Osteocyte (in vitro differentiated cells): ENCODE measurements at places on chromosomes 2 and 18. TPM values are rescaled to one million over a fixed set of nuclear protein-coding genes. Genes with fewer than 3 reads are reported as not detected.
A peak's percentile ranks its signal among the peaks of the same experiment; 100 is the strongest.

- H3K4me1 ChIP-seq = peaks cover 24% of the 10 kb centered on the region
- peaks cover 4% of the 10 kb centered on the region for H3K36me3 ChIP-seq
- H3K27me3 ChIP-seq = no peaks in the 10 kb centered on the region
- DNase-seq = no peak
- H3K27ac ChIP-seq = no peak overlapping the region
Observed at GRCh38 chr2:168200930-168201583, 46.3 kb downstream of the STK39 start.

GRCh38 chr18:67300498-67300897 is 216.0 kb downstream of the DSEL start:
- no peaks in the 10 kb centered on the region for H3K27me3 ChIP-seq
- no peak overlapping the region for H3K27ac ChIP-seq
- peaks cover 31% of the 10 kb centered on the region for H3K4me1 ChIP-seq
- H3K4me3 ChIP-seq = no peak overlapping the region
- no peak for DNase-seq

Gene OTX1
- total RNA-seq = not detected in 2 replicates

Gene ABCB11
- total RNA-seq = not detected in 2 replicates

- DNase-seq = no peak
- no peaks in the 10 kb centered on the region for H3K36me3 ChIP-seq
- H3K4me1 ChIP-seq = no peaks in the 10 kb centered on the region
- peaks cover 45% of the 10 kb centered on the region for H3K27me3 ChIP-seq
- H3K27ac ChIP-seq = no peak overlapping the region
Observed at GRCh38 chr2:42486145-42486906, 7.5 kb downstream of the KCNG3 start.

Gene ST6GAL2
- total RNA-seq = 132 and 139 TPM in 2 replicates

DNA sequence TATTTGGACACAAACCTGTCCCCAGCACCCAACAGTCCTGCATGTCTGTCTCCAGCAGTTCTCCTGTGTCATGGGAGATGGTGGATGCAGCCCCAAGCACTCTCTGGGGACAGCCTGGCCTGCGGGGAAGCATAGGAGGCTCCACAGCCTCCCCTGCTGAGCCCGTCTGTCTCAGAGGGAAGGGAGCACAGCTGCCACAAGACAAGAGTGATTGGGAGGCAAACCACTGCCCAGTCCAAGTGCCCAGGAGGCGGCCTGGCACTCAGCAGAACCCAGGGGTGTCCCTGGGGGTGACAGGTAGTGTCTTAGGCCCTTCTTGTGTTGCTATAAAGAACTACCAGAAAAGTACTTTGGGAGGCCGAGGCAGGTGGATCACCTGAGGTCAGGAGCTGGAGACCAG is 211.2 kb upstream of the MYT1L start:
- no peaks in the 10 kb centered on the region for H3K4me1 ChIP-seq
- H3K27ac ChIP-seq = no peak overlapping the region
- DNase-seq = no peak
- no peaks in the 10 kb centered on the region for H3K27me3 ChIP-seq
- no peak overlapping the region for H3K4me3 ChIP-seq

GRCh38 chr2:102442967-102443828 is 20.2 kb downstream of the IL18RAP start:
- no peaks in the 10 kb centered on the region for H3K4me1 ChIP-seq
- no peak for DNase-seq
- H3K27me3 ChIP-seq = peaks cover 12% of the 10 kb centered on the region
- H3K27ac ChIP-seq = no peak overlapping the region
- no peaks in the 10 kb centered on the region for H3K36me3 ChIP-seq

- no peak overlapping the region for H3K4me3 ChIP-seq
- peak overlapping the region; percentile 18 for H3K27ac ChIP-seq
- no peak for DNase-seq
- H3K36me3 ChIP-seq = peaks cover 6% of the 10 kb centered on the region
Observed at GRCh38 chr2:69253112-69253511, 133.9 kb downstream of the GFPT1 start.

Gene TRIM54
- total RNA-seq = not detected in 2 replicates

- no peak for DNase-seq
- H3K27me3 ChIP-seq = peaks cover 3% of the 10 kb centered on the region
- H3K4me3 ChIP-seq = no peak overlapping the region
Observed at GRCh38 chr2:171579481-171579880, 57.2 kb downstream of the CYBRD1 start.

- no peaks in the 10 kb centered on the region for H3K27me3 ChIP-seq
- DNase-seq = no peak
- H3K27ac ChIP-seq = no peak overlapping the region
Observed at GRCh38 chr2:15547115-15547876, 13.8 kb downstream of the NBAS start.

DNA sequence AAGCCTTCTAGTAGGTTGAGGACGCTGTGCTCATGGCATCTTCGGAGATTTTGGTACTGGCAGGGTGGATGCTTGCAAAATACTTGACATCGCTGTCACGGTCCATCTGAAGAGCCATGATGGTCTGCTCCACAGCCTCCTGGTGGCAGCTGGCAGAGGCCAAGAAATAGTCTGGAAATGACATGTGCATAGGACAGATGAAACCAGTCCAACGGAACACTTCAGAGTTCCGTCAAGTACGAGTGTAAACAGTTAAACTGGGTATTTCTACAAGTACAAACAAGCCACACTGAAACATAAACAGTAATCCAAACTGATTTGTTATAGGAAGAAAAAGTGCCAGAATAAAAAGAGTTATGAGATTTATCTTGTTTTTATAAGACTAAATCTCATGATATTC is 66.6 kb downstream of the PPP4R1 start:
- peaks cover 61% of the 10 kb centered on the region for H3K36me3 ChIP-seq
- no peak for DNase-seq
- no peaks in the 10 kb centered on the region for H3K27me3 ChIP-seq
- no peaks in the 10 kb centered on the region for H3K4me1 ChIP-seq
- H3K27ac ChIP-seq = no peak overlapping the region
- H3K4me3 ChIP-seq = no peak overlapping the region

Gene DOK6
- total RNA-seq = 3.0 and 4.6 TPM in 2 replicates

GRCh38 chr2:69765096-69765380 is 23.1 kb downstream of the ANXA4 start:
- no peak for DNase-seq
- H3K4me3 ChIP-seq = no peak overlapping the region
- no peak overlapping the region for H3K27ac ChIP-seq
- H3K4me1 ChIP-seq = peaks cover 34% of the 10 kb centered on the region

Gene KANSL1L
- 21.0 and 23.0 TPM in 2 replicates for total RNA-seq

- no peaks in the 10 kb centered on the region for H3K27me3 ChIP-seq
- peak overlapping the region; percentile 99 for H3K27ac ChIP-seq
- DNase-seq = peak; percentile 99
Observed at GRCh38 chr2:237291138-237291792, 122.7 kb downstream of the COL6A3 start.

- no peaks in the 10 kb centered on the region for H3K27me3 ChIP-seq
- peaks cover 10% of the 10 kb centered on the region for H3K4me1 ChIP-seq
- peaks cover 4% of the 10 kb centered on the region for H3K36me3 ChIP-seq
- no peak for DNase-seq
- no peak overlapping the region for H3K4me3 ChIP-seq
Observed at GRCh38 chr18:23068011-23068410, 67.3 kb upstream of the CABLES1 start.

GRCh38 chr18:8231316-8231715 is 377.9 kb upstream of the RAB12 start:
- H3K27ac ChIP-seq = no peak overlapping the region
- H3K27me3 ChIP-seq = no peaks in the 10 kb centered on the region
- peaks cover 7% of the 10 kb centered on the region for H3K4me1 ChIP-seq

Gene ECEL1
- 0.13 and 0.60 TPM in 2 replicates for total RNA-seq
